ENCODE measurements at places on chromosomes 4 and X. TPM values are rescaled to one million over a fixed set of nuclear protein-coding genes. Genes with fewer than 3 reads are reported as not detected.
A peak's percentile ranks its signal among the peaks of the same experiment; 100 is the strongest.

The MAGEA6 gene
- not detected for total RNA-seq

DNA sequence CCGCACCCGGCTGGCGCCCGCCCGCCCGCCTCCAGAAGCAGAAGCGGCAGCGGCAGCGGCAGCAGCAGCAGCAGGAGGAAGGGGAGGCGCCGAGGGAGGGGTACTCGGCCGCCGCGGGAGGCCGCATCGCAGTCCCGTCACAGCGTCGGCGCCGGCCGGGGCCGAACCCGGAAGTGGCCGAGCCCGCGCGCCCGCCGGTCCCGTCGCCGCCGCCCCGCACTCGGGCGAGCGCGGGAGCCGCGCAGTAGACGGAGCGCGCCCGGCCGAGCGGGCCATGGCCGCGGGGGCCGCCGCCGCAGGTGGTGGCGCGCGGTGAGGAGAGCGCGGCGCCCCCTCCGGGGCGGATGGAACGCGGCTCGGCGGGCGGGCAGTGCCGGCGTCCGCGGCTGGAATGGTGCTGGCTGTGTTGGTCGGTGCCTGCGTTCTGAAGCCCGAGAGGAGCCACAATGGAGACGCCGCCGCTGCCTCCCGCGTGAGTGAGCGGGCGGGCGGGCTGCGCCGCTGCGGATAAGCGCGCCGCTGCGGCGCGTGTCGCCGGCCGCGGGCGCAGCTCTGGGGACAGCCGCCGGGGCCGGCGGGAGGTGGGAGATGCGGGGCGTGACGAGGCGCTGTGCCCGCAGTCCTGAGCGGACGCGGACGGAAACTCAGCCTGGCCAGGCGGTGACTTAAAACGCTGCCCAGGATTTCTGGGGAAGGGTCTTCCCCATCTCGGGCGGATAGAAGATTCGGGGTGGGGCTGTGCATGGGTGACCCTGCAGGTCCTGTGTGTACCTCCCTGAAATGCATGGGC lies at the start of gene KLHL2:
TSS of gene KLHL2 (plus strand) at position 131 of the 790 bp plus-strand sequence. CDS start at position 447, 316 bp downstream.
- DNase-seq = peak; percentile 91

GRCh38 chr4:30716158-30716557 lies 4.0 kb upstream of the PCDH7 start:
- no peak for DNase-seq

The HOPX gene
- 64.8 TPM for total RNA-seq

DNA sequence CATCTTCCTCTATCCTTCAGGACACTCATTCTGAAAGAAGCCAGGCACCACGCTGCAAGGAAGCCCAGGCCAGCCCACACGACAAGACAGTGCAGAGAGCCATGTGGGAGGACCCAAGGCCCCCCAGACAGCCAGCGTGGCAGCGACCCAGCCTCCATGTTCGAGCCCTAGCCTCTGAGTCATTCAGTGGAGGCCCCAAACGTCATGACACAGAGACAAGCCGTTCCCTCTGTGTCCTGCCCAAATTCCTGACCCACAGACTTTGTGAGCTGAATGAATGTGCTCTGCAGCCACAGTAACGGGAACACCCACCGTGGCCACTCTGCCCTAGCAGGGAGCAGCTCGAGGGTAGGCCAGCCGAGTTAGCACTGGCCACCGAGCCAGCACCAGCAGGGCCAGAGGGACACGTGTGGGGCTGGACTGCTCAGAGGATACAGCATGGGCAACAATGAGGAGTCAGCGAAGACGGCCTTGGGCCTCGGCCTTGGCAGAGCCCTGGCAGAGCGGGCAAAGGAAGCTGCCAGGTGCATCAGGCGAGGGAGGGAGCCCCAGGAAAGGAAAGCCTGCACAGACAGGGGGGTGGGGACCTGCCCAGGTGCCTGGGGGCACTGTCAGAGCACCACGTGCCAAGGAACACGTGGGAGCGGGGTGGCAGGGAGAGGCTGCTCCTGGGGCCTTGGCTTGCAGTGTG lies 8.6 kb downstream of the BLOC1S4 start:
- no peak for DNase-seq

- DNase-seq = no peak
Observed at GRCh38 chr4:100430451-100430850, 87.4 kb downstream of the EMCN start.

DNA sequence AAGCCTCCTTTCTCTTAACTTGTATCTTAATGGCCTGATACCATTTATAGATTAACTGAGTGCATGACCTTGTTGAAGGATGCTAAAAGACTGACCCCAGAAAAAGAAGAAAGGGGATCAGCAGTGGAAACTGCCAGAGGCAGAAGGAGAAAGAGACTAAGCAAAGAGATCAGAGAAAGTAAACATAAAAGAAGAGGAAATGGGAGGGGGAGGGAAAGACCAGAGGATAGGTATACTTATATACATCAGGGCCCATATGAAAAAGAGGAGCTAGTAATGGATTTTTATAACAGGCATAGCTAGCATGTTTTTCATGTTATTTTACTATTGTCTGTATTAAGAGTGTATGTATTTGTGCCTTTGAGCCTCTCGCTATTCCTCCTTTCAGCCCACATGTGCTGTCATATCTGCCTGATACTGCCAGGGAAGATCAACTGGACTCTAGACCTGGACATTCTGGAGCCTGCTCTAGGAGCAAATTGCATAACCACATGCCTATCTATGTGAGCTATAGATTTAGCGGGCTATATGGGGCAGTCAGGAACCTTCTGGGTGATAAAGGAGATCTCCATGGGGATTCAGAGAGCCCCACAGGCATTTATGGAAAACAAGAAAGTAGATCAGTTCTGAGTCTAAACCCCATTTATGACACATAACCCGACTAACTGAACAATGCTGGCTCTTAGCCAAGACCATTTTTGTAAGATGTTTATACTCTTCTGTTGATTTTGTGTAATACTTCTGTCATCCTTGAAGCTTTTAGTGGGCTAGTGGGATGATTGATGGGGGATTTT lies 13.4 kb upstream of the SNX12 start:
- no peak for DNase-seq

The ALAS2 gene
- not detected for total RNA-seq

DNA sequence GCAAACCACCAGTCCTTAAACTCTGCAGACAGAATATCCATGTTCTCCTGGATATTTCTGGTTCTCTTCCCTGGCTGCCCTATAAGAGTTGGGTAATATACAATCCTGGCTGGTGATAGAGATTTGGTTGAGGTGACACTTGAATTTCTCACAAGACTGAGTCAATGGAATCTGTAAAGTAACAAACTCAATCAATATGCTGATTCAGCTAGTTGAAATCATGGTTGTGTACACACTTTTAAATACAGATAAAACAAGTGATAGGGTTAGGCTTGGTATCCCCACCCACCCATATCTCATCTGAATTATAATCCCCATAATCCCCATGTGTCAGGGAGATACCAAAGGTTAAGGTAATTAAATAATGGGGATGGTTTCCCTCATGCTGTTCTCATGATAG lies 349.2 kb upstream of the MAD2L1 start:
- no peak for DNase-seq

The PRDM8 gene
- 1.0 TPM for total RNA-seq

DNA sequence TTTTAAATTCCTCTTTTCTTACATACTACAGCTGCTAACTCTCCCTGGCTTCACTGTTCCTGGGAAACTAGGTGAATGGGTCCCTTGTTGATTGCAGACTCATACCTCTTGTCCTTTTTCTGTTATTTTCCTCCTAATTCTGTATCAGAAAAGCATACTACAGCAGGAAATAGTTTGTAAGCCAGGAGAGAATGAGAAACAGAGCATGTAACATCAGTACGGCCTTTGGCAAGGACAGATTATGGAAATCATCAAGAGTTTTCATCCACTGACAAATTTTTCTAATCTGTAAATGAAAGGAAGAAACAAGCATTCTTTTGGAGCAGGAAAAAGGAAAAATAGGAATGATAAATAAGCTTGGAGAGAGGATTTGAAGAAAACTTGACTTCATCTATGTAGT lies 239.2 kb downstream of the ANTXR2 start:
- DNase-seq = no peak

DNA sequence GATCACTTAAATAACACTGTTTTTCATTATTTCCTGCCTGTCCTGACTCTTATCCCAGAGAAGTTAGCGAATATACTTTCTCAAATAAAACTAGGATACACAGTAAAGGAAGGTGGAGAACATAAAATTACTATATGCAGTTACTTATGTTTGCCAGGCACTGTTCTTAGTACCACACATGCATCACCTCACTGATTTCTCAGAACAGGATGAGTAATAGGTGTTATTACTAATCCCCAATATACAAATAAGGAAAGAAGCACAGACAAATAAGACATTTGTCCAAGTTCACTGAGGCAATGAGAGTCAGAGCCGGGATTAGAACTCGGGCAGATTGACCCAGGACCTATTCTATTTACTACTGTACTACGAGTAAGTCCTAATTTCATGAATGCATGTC lies 91.7 kb downstream of the CORIN start:
- no peak for DNase-seq

The ACOT9 gene
- 41.8 TPM for total RNA-seq

The APLN gene
- 25.9 TPM for total RNA-seq

DNA sequence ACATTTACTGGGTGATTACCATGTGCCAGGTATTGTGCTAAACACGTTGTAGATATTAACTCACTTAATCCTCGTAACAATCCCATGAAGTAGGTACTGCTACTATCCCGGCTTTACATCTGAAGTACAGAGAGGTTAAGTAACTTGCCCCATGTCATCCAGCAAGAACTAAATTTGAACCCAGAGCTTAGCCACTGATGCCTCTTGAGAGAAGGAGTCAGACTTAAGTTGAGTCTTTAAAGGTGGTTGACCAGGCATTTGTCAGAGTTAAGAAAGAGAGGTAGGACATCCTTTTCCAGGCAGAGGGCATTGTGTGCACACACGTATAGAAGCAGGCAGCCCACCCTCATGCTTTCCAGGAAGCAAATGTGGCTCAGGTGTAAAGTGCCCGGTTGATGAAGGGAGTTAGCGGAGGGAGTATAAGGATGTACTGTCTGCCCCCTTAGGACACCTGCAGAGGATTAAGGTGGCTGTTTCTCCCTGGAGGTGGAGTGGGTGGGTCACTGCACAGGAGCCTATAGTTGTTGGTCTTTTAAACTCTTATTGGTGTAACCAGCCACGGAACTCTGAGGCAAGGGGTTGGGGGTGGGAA lies 335 bp upstream of the CD38 start:
- DNase-seq = no peak

GRCh38 chrX:39725928-39726619 lies 371.7 kb downstream of the BCOR start:
- DNase-seq = no peak

DNA sequence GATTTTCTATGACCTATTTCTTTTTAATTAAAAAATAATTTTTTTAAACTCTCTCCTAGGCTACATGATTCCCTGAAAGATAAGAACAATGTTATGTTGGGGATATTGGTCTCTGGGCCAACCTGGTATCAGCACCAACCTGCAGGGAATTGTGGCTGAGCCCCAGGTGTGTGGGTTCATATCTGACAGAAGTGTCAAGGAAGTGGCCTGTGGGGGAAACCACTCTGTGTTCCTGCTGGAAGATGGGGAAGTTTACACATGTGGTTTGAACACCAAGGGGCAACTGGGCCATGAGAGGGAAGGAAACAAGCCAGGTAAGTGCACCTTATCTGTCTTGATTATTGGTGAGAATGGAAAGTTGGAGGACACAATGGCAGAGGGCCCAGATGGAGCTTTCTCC lies 13.5 kb downstream of the HERC3 start:
- DNase-seq = no peak

The MFAP3L gene
- total RNA-seq = 3.9 TPM

DNA sequence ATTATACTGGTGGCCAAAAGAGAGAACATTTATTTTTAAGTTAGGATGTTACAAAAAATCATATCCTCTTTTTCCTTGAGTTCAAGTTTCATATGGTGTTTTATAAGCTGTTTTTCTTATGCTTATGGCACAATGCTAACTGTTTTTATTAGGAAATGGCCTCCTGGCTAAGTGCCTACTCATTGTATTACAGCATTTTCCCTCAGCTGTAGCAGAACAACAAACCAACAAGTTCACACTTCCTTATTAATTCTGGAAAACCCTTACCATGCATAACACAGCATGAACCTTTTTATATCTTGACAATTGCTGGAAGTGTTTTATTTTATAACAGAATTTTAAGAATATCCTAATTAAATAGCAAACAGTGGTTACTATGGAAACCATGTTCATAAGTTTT lies 165.8 kb downstream of the GASK1B start:
- no peak for DNase-seq

DNA sequence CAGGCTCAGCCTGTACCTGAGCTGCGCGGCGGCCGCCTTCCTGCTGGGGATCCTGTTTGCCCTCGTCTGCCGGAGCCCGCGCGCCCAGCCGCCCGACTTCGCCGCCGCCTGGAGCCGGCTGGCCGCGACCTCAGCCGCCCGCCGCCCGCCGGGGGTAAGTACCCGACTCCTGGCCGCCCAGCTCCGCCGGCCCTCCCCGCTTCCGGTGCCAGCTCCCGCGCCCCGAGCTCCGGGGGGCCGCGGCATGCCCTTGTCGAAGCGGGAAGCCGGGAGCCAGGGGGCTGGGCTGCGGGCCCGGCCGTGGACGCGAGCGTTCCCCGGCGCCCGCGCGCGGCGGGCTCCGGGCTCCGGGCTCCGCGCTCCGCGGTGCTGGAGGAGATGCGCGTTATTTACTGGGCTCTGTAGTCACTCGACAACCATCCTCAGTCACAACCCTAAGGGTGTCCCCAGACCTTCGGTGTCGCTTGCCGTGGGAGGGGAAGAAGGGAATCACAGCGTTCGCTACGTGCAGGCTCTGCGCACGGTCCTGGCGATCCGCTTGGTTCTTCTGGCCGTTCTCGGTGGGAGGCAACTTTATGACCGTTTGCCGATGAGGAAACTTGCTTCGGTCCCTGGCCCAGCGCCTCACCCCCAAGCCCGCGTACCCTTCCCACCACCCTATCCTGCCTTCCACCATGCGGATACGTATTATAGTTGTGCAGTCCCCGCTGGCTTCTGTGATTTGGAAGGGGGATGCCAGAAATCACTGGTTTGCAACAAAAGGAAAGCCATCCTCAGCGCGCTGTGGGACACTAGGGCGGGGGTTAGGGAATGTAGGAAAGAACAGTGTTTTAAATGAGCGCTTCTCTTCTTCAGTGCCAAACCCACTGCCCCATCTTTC lies 944 bp downstream of the SNX25 start:
- peak; percentile 62 for DNase-seq

GRCh38 chr4:123102897-123103471 lies 180.6 kb upstream of the NUDT6 start:
- DNase-seq = no peak
